ENCODE measurements at places on chromosomes 2 and 18.

GRCh38 chr2:37652199-37652640, 19.2 kb downstream of the CDC42EP3 start:
- no peak for DNase-seq

- peak; percentile 15 for DNase-seq
These were observed 302.7 kb upstream of the TNP1 start for GRCh38 chr2:217162533-217162932.

- no peak for DNase-seq
These were observed 22.7 kb upstream of the INHBB start for GRCh38 chr2:120323214-120323613.

- no peak for DNase-seq
These were observed 25.1 kb upstream of the SOS1 start for GRCh38 chr2:39145906-39146421.

GRCh38 chr18:59993560-59993959, 93.8 kb downstream of the PMAIP1 start:
- DNase-seq = no peak

DNA sequence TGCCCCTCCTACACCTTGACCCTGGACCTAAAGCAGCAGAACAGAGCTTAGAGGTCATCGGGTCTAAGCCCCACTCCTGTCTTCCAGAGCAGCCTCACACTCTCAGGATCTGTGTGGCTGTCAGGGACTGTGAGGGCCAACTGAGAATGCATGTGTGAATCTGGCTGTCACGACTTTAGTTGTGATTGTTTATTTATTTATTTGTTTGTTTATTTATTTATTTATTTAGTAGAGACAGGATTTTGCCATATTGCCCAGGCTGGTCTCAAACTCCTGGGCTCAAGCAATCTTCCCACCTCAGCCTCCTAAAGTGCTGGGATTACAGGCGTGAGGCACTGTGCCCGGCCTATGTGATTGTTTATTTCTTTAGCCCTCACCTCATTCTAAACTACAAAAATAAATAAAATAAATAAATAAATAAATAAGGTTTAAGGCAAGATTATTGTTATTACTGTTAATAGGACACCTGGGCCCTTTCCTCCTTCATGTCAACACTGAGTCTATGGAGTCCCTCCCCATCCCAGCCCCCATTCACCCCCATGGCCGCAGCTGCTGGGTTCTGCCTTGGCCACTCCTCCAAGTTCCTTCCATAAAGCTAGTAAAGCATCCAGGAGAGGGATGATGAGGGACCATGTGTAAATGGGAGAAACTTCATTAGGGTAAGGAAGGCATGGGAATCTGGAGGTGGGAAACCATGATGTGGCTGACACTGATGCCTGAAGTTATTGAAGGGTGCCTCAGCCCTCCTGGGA, 39.9 kb upstream of the EDAR start:
- DNase-seq = no peak

DNA sequence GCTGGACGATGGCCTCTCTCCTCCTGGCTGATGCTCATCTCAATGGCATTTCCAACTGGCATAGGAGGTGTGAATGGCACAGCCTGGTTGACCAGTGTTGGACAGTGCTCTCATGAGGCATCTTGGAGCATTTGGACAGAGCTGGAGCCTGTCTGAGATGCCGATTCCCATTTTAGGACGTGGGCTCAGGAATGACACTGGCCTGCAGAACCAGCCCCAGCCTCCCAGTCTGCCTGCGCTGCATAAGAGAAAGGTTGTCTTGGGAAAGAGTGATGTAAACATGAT, 118.2 kb upstream of the COPS8 start:
- no peak for DNase-seq

DNA sequence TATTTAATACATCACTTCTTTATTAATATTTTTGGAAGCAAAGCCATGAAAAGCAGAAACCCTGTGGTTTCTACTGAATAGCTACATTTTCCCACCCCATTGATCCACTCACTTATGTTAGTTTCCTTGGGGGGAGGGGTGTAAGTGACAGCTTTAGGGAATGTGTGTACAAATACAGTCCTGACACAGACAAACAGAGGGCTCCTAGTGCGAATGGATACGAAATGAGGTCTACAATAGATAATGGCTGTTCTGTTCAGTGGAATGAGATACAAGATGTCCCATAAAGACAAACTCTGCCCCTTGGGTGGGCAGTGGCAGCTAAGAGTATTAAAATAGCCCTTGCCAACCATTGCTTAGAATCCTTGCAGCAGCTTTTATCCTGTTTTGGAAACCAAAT, 312.9 kb downstream of the NCKAP5 start:
- no peak for DNase-seq

GRCh38 chr18:62665188-62665587, 50.2 kb upstream of the PHLPP1 start:
- DNase-seq = no peak

- DNase-seq = no peak
These were observed 13.3 kb downstream of the SERTAD2 start for GRCh38 chr2:64640153-64641044.

- DNase-seq = no peak
These were observed 186.4 kb downstream of the TNS1 start for GRCh38 chr2:217816396-217816869.

DNA sequence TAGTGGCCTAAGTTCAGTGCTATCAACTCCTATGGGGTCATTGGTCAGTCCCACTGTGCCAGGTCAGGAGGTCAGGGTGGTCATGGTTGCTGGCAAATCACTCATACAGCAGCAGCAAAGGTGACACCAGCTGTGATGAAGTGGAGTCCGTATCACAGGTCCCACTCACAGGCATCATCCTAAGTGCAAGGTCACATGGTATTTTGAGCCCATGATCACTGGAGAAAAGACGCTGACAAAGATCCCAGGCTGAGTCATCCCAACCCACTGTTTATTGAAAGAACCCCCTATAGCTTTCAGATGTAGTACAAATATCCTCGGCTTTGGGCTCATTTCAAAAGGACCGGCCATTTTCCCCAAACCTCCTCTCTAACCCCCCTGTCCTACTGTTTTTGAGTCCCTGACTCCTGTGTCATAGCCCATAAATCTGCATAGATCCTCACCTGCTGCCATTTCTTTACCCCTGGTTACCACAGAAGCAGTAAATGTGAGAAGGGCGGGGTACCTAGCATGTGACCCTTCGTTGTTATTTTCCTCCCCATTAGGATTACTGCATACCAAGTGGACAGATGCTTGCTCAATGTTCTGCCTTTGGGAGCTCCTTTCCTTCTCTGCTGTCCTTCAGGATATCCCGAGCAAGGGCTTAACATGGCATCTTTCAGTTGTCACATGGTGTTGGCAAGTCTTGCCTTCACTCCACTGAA, 107.7 kb downstream of the COL6A3 start:
- no peak for DNase-seq

- no peak for DNase-seq
These were observed 227.2 kb downstream of the PHLPP1 start for GRCh38 chr18:62942578-62942977.

DNA sequence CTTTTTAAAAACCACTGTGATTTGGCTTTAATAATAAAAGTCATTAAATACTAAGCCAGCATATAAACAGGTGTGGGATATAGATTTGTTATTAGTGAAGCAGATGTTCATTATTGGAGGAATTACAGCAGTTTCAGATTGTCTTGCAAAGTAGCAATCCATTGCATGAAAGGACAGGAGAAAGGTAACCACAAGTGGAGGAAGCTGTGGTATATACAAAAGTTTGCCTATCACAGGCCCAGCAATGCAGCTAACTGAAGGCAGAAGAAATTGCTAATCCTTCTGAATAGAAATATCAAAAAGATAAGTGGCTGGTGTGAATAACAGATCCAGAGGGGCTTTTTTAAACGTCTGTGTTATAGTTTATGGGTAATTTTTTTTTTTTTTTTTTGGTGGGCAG, 199.4 kb downstream of the ZNF385B start:
- no peak for DNase-seq

GRCh38 chr2:234905547-234906265, 46.1 kb upstream of the SH3BP4 start:
- DNase-seq = no peak

DNA sequence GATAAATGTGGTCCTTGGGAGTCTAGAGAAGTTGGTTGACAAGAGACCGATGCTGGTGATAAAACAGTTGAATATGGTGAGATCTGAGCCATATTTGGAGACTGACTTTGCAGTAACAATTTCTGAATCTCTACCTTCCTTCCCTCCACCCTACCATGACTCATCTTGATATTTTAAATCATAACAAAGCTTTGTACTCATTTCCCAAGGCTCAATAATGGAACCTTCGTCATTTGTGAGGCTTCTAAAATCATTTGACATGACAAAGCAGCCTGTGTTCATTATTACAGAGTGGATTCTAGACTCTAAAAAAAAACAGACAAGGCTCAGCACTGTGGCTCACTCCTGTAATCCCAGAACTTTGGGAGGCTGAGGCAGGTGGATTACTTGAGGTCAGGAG, 38.5 kb upstream of the PDCL3 start:
- no peak for DNase-seq

- no peak for DNase-seq
These were observed 47.1 kb downstream of the IKZF2 start for GRCh38 chr2:213104092-213104902.

DNA sequence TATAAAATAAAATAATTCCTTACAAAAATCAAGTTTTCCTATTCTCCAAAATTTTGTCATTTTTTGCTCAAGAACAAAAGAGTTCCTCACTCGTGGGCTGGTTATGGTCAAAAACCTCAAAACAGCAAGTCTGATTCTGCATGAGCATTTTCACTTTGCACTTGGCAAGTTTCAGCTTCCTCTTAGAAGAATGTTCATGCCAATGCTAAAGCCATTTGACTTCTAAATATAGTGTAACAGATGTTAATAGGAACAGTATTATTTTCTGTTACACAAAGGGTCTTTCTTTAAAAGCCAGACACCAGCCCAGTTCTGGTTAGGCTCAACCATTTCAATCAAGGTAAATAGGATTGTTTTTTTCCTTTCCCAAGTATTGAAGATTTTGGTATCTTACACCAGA, 261.3 kb upstream of the CCDC68 start:
- no peak for DNase-seq

DNA sequence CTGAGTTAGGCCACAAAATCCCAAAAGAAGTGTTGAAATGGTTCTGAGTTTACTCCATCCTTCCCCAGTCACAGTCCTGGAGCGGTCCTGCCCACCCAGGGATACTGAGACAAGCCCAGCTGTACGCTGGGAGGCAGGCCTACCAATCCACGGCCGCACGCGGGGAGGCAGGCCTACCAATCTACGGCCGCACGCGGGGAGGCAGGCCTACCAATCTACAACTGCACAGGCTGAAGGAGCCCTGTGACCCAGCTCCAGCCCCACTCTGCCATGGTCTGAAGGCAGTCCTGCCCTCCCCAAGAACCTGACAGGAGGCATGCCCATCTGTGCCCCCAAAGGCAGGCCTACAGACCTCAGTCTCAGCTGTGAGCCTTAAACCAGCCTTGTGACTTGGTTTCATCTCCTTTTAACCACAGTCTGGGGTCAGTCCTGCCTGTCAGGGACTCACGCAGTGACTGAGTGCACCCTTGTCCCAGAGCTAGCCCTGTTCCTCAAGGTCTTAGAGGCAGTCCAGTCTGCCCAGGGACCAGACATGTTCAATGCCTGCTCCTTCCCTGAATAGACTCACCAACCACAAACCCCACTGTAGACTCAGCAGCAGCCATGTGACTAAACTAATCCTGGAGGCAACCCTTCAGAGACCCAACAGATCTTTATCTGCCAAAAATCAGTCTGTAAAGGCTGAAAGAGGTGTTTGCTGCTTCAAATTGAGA, 36.8 kb downstream of the GPC1 start:
- no peak for DNase-seq

DNA sequence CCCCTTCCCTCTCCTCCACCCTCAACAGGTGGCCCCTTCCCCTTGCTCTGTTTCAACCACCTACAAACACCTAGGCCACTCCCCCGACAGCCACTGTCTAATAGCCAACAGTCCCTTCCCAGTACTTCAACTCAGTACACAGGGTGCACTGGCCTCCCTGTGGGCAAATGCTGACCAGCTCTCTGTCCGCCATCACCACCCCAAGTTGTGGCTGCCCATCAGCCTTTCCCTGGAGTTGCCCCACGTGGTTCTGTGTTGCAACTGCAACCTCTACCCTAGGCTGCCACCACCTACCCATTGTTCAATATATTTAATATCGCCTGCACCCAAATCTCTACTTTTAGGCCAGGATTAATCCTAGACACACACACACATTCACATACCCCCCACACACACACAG, 173.5 kb downstream of the MREG start:
- DNase-seq = no peak

DNA sequence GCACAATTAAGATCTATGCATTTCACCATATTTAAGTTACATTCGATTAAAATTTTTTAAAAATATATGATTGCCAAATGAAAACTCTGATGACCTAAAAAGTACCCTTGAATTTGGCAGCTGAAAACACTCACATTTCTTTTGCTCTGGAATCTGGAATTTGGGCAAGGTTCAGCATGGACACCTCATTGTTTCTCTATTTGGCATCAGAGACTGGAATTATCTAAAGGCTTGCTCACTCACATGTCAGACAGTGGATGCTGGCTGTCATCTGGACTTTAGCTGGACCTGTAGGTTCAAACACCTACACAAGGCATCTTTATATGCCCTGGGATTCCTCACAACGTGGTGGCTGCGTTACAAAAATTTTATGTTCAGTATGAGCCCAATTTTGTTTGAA, 16.1 kb downstream of the MBOAT2 start:
- DNase-seq = no peak

Measured in inflammatory macrophage treated with lipopolysaccharide for 1 hour (primary cell).